NCI-H187 treated with DMSO at 0.1 percent for 48 hours (cell line): ENCODE measurements at places on chromosomes 7 and 10.

- no peak for DNase-seq
These were observed 31.1 kb downstream of the ADAP1 start for GRCh38 chr7:923108-924041.

DNA sequence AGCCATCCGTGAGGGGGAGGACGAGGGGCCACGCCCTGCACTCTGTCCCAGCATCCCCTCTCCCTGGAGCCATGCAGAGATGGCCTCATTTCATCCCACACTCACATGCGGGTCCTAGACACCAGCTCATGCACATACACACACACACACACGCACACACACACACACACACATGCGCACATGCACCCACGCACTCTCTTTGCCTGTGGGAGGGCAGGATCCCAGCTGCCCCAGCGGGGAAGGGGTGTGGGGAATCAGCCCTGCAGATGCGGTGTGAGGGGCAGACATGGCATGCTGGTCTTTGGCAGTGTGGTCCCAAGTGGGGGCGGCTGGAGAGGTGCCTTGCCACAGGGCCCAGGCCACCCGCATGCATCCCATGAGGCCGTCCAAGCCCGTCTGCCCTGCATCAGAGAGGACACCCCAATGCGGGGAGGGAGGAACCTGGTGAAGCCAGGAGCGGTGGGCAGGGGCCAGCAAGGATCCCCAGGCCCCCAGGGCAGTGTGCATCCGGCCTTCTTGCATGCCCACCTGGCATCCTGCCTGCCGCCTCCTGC lies 68.1 kb downstream of the LHPP start:
- no peak for DNase-seq

DNA sequence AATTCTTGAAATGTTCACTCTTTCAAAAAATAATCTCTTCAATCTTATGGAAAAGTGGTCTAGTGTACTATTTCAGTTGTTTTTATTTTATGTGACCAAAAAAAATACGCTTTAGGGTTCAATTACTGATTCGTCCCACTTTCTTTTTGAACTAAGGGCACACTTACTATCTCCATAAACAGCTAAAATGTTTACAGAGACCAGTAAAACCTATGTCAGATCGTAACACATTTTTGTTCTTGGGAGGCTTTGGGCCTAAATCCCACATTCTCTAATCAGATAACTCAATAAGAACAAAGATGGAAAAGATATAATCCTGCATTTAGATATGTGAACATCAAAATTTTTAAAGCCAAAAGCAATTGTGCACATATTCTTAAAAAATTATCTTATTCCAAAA lies 29.8 kb upstream of the EPC1 start:
- DNase-seq: no peak

DNA sequence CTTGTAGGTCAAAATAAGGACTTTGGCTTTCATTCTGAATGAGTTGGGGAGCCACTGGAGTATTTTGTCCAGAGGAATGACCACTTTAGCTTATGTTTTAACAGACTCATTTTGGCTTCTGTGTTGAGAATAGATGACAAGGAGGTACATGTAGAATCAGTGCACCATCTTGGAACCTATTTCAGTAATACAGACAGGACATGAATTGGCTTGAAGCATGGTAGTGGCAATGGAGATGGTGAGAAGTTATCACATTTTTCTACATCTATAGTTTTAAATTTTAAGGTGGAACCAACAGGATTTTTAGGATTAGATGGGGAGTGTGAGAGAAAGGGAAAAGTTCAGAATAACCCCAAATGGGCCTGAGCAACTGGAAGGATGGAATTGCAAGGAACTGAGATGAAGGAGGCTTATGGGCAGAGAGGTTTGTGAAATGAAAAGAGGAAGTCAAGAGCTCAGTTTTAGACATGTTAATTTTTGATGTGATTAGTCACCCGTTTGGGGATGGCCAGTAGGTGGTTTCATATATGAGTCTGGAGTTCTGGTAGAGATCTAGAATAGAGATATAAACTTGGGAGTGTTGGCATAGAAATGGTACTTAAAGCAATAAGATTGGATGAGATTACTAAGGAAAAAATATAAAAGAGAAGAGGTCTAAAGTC lies 89.2 kb upstream of the JAZF1 start:
- no peak for DNase-seq

DNA sequence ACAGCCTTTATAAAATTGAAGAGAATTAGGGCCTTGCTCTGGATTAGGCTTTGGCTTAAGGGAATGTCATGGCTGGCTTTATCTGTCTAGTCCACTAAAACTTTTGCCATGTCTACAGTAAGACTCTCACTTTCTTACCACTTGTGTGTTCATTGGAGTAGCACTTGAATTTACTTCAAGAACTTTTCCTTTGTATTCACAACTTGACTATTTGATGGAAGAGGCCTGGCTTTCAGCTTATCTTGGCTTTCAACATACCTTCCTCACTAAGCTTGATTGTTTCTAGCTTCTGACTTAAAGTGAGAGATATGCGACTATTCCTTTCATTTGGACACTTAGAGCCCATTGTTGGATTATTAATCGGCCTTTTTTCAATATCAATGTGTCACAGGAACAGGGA lies 96.1 kb downstream of the TPST1 start:
- DNase-seq: no peak

GRCh38 chr7:137961200-137962177 lies 40.4 kb downstream of the CREB3L2 start:
- DNase-seq: no peak

DNA sequence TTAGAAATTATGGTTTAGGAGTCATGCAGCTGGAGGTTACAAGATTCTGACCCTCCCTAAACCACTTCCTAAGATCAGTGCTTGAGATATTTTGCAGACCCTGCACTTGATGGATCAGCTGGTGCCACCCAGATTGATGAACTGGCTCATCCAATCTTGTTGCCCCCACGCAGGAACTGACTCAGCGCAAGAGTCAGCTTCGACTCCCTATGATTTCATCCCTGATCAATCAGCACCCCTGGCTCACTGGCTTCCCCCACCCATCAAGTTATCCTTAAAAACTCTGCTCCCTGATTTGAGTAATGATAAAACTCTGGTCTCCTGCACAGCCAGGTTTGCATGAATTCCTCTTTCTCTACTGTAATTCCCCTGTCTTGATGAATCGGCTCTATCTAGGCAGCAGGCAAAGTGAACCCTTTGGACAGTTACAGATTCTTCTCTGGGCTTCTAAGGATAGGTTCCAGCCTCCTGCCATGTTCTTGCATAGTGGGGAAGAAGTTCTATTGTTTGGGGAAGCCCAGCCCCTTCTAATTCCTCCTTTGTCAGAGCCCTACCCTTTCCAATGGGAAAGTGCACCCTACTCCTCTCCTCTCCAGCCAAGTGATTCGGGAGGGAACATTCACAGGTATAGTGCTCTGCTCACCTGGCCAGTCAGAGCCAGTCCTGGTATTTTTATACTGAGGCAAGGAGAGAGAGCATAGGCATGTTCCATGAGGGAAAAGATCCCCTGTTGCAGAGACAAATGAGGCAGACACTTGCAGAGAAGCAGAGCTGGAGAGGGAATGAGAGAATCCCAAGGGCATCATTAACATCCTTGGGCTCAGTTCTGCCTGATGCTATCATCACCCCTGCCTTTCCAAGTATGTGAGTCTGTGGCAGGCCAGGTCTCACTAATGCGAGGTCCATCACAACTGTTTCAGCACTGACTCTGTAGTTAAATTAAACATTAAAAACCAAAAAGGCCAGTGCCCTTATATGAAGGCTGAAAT lies 224.4 kb upstream of the GALNT17 start:
- no peak for DNase-seq

DNA sequence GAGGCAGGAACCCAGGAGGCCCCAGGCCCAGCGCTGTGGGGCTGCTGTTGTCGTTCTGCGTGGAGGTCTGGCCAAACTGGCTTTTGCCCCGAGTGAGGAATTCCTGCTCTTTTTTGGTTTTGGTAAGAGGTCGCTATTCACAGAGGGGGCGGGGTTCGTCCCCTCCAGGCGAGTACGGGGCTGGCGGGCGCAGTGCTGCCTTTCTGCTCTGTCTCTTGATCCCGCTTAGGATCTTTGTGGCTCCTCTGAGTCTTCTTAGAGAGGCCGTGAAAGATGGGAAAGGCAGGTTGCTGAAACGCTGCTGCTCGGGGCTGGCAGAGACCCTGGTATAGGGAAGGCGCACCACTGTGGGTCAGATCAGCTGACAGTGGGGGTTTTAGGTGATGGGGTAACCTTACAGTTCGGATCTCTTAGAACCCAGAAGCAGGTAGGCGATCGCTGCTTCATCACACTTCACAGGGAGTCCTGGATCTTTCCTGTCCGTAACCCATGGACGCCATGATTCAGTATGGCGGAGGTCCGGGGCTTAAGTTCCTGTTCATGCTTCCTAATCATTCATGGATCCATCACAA lies 136.7 kb downstream of the KIF20B start:
- DNase-seq: no peak

DNA sequence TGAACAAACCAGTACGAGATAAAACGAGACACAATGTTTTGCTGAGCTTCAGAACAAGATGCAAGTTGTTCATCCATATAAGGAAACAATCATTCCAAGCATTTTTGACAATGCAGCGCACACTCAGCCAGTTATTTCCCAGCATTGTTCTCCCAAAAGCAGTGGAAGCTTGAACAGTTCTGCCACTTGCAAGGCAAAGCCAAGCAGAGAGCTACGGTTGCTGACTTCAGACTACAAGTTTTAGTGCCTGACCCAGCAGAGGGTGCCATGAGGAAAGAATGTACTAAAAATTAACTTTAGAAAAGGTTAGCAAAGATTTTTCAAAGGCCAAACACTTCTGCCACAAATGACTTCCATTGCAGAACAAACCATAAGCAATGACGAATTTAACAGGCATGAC lies 152.5 kb downstream of the SLC25A13 start:
- DNase-seq: no peak

DNA sequence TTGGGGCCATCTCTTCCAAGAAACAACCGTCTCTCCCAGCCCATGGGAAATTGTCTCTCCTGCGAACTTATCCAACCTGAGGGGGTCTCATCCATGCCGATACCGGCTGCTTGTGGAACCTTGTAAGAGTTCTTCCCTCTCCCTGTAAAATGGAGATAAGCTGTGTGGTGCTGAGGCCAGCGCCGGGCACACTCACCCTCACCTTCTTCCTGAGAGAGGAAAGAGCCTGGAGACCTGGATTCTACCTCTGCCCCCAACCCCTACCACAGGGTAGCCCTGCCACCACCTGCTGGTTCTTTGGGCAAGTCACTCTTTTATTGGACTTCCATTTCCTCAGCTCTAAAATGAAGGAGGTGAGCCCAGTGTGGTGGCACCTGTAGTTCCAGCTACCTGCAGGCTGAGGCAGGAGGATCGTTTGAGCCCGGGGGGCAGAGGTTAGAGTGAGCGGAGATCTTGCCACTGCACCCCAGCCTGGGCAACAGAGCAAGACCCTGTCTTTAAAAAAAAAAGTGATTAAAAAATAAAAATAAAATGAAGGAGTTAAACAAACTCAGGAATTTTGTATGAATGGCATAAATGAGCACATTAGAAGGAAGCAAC lies 38.4 kb upstream of the PSAP start:
- no peak for DNase-seq

GRCh38 chr7:83365746-83366145 lies 203.1 kb upstream of the PCLO start:
- no peak for DNase-seq

GRCh38 chr10:26780793-26781601 lies 79.8 kb downstream of the ABI1 start:
- no peak for DNase-seq

GRCh38 chr10:119783665-119784027 lies 57.8 kb downstream of the INPP5F start:
- DNase-seq: no peak

DNA sequence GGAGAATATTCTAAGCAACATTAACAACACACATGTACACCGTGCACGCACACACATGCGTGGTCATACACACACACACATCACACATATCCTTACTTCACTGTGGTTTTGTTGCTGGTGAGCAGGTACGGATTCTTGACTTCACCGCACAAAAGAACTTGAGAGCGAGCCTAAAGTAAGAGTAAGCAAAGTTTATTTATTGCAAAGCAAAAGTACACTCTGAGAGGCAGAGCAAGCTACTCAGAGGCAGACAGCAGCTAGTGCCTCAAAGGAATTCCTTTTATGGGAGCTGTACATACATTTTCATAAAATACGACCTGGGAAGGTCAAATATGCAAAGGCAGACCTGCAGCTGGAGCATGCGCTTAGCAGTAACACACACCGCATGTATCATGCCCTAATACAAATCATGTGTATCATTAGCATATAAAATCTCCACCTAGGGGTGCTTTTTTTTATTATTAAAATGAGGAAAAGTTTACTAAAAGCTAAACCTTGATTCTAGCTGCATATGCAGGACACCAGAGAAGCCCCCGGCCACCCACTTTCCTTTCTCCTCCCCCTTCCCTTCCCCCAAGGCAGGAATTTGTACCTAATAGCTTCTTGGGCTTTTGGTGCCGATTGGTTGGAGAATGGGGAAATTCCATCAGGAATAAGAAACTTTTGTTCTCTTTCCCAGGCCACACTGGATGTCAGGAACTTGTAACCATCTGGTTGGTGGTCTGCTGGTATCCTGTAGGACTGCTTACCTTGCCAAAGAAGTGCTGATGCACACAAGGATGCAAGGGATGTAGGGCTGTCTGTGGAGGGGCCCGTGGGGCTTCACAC lies 16.5 kb upstream of the GPR37 start:
- DNase-seq: no peak

GRCh38 chr10:36349445-36350078 lies 707.5 kb upstream of the FZD8 start:
- no peak for DNase-seq

GRCh38 chr10:131563411-131563810 lies 251.9 kb upstream of the TCERG1L start:
- DNase-seq: no peak

DNA sequence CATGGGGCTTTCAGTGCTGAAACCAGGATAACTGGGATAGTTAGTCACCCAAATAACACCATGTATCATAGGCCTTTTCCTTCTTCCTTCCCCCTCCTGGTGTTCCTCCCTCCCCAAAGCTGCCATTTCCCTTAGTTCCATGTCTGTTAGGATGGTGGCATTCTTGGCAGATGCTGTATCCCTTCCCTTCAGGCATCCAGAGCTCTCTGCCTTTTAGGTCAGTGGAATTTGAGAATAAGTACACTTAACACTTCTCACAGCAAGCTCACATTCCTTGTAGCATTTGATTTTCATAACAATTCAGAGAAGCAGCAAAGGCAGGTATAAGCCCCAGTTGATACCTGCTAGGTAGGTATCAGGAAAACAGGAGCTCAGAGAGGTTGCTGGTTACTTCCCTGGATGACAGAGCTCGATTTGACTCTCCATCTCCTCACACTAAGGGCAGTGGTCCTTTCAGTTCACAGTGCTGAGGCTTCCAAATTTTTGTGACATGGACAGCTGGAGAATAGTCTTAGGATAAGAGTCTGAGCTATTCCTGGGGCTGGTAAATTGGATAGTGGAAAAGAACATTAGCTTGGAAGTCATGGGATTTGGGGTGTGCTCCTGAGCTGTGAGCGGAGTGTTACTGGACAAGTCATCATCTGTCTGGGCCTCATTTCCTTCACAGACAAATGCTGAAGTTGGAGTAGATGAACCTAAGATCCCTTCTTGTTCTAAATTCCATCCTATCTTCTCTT lies 108.7 kb upstream of the RHOBTB1 start:
- no peak for DNase-seq

GRCh38 chr10:6164271-6165095 lies 38.2 kb upstream of the PFKFB3 start:
- DNase-seq: no peak
